ENCODE measurements at places on chromosomes 11 and 22.
A peak's percentile ranks its signal among the peaks of the same experiment; 100 is the strongest.

DNA sequence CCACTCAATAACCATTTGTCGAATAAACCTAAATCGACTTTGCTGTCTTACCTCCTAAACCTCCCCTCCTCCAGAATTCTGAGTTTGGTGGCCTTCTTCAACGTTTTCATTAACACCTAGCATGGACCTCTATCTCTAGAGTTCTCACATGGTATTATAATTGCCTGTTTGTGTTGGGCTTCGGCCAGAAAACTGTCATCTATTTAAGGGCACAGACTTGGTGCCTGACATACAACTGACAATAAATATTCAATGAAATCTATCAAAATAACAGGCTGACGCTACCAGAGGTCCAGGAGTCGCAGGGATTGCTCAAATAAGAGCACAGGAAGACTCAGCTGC is 687 bp downstream of the ALKBH8 start:
- no peak for DNase-seq

GRCh38 chr11:8775734-8776133 is 93.1 kb downstream of the RPL27A start:
- no peak for DNase-seq

DNA sequence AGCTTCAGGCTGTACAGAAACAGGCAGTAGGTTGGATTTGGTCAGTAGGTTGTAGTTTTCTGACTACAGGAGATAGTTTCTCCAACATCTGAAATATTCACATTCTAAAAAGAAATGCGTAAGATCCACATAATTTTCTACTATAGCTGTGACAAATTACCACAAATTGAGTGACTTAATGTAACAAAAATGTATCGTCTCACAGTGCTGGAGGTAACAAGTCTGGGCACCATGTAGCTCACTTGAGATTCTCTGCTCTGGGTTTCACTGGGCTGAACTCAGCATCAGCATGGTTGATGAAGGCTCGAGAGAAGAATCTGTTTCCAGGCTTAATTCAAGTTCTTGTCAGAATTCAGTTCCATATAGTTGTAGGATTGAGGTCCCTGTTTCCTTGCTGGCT is 350.9 kb upstream of the CCDC179 start:
- peak; percentile 18 for DNase-seq

GRCh38 chr11:113880971-113881370 is 5.6 kb upstream of the USP28 start:
- DNase-seq, result no peak

- no peak for DNase-seq
Observed at GRCh38 chr11:20015101-20015500, 145.2 kb downstream of the DBX1 start.

DNA sequence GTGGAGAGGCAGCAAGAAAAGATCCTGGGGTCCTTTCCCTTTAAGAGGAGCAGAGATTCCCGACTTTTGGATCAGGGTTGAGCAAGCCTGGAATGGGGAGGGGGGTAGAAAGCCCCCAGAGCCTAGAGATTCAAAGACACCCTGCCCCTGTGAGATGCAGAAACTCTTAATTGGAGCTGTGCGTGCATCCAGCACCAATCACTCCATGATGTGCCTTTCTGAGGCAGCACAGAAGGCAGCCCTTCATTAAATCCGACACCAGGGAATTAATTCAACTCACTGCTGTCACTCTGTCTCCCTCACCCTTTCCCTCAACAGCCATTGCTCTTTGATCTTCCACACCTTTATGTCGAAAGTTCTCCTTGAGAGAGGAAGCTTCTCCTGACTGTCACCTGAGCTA is 43.0 kb downstream of the DSCAML1 start:
- no peak for DNase-seq

GRCh38 chr11:124745835-124746620 is 6.0 kb downstream of the VSIG2 start:
- no peak for DNase-seq

- DNase-seq, result no peak
Observed at GRCh38 chr22:27159716-27160295, 502.4 kb downstream of the MIAT start.

- DNase-seq, result peak; percentile 18
Observed at GRCh38 chr22:20517422-20517821, 10.0 kb downstream of the MED15 start.

- no peak for DNase-seq
Observed at GRCh38 chr11:117906126-117906525, 23.1 kb downstream of the TMPRSS13 start.

DNA sequence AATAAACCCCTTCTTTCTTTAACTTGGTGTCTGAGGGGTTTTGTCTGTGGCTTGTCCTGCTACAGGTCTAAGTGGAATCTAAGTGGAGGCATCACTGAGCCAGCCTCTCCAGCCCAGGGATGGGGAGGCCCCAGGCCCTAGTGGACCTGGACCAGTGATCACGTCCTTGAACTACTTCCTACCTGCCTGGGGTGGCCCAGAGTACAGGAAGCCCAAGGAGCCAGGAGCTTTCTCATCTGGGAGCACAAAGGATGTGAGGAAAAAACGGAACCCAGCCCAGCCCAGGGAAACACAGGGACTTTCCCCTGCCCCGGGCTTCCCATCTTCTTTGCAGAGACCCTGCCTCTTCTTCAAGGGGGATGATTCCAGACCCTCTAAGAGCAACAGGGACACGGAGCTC is 3.5 kb upstream of the CD5 start:
- no peak for DNase-seq

GRCh38 chr22:40326905-40327735 is 19.2 kb upstream of the ADSL start:
- DNase-seq, result no peak

DNA sequence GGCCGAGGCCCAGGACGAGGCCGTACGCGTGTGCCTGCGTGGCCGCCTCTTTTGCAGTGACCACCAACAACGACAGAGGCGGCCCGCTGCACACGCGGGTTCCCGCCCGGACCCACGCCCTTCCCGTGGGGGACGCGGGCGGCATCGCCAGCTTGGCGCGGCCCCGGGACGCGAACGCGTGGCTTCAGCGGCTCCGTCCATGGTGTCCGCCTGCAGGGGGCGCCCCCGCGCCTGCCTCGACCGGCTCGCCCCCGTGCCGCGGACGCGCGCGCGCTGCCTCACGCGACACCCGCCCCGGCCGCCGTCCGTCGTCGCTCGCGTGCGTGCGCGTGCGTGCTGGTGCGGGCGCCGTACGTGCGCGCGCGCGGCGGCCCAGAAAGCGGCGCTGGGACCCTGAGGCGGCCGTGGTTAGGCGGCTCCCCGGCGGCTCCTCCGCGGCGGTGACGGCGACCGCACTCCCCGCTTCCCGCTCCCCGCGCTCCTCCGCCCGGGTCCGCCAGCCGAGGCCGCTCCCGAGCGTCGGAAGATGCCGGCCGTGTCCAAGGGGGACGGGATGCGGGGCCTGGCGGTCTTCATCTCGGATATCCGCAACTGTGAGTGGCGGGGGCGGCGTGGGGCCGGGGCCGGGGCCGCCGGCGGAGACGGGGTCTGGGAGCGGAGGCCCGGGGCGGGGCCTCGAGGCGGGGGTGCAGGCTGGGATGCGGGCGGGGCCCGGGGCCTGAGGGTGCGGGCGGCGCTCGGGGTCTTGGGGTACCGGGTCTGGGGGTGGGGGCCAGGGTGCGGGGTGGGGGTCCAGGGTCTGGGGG is at the start of gene AP2A2:
Gene AP2A2 (plus strand): TSS at position 375 of the 806 bp plus-strand sequence. CDS start 152 bp downstream, at position 527.
- DNase-seq, result peak; percentile 64

DNA sequence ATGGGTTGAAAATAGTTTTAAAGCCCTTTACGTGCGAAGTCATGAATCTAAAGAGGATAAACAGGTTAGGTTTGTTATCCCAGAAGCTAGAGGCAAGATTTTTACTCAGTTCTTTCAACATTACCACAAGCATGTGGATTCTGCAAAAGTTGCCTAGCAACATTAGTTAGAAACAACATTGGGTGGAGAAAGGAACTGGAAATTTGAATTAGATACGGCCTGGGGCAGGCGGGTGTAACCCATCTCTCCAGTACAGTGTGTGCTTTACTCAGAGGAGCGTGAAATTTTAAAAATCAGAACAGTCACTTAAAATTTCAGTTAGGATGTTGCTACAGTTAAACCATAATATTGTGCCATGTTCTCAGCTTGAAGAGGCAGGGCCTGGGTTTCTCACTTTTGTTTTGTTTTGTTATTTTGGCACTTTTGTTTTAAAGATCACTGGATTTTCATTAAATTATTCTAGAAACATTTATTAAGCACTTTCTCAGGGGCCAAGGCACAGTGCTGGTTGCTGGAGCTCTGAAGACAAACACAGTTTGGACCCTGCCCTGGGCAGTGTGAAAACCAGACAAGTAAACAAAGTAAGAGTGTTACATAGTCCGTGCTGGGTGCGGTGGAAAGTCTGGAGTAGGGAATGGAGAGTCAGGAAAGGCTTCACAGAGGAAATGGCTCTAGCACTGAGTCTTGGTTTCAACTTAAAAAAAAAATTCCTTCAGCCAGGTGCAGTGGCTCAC is 4.4 kb upstream of the WEE1 start:
- peak; percentile 87 for DNase-seq

GRCh38 chr22:39985383-39986035 is 9.2 kb upstream of the FAM83F start:
- DNase-seq, result no peak

DNA sequence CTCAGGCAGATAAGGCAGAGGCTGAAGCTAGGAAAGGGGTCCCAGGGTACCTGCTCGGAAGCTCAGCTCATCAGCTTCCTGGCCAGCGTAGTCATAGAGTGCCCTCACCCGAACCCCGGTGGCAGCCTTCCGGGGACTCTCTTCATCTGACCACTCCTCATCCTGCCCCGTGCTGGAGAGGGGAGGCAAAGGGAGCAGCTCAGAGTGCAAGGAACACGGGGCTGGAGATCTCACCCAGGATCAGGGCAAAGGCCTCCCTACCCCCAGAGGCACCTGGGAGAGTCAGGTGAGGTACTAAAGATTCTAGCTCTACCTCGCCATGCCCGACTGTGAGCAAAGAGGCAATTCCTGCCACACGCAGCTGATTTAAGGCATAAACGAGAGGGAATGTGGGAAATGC is 1.6 kb upstream of the ARFGAP2 start:
- DNase-seq, result no peak

- no peak for DNase-seq
Observed at GRCh38 chr11:116651737-116652237, 121.0 kb downstream of the BUD13 start.

DNA sequence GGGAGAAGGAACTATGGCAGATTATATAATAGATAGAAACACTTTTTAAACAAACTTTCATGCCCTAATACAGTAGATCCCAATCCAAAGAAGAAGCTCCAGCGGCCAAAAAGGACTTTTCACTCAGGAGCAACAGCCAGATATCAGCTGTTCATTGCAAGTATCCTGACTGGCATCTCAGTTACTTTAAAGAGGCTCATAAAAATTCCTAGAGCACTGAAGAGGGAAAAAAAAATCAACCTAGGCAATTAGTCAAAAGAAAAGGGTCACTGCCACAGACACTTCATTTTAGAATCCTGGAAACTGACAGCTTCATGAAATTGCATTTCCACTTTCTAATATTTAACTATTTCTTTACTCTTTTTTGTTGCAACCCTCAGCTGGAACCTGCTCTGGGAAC is 170.6 kb upstream of the SOX6 start:
- DNase-seq, result no peak

GRCh38 chr11:63227521-63228107 is 15.8 kb downstream of the SLC22A25 start:
- no peak for DNase-seq

GRCh38 chr11:96658436-96658835 is 268.6 kb downstream of the JRKL start:
- no peak for DNase-seq

- DNase-seq, result no peak
Observed at GRCh38 chr11:64378335-64378880, 19.4 kb downstream of the RPS6KA4 start.

GRCh38 chr22:49660321-49660720 is 167.4 kb downstream of the BRD1 start:
- DNase-seq, result no peak

DNA sequence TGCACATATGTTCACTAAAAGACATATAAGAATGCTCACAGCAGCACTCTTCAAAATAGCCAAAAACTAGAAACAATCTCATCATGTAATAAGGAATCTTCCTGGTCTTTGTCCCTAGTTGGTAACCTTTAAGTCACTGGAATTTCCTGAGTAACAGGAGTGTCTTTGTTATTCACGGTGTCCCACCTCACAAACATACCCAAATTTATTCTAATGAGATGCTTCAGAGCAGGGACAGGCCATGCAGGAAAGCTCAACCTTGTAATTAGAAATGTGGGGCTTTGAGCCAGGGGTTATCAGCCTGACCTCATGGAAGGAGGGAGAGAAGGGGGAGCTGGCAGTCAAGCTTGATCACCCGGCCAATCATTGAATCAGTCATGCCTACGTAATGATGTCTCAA is 40.3 kb upstream of the NFRKB start:
- no peak for DNase-seq

GRCh38 chr11:48064306-48064705 is 83.9 kb downstream of the PTPRJ start:
- DNase-seq, result peak; percentile 79

DNA sequence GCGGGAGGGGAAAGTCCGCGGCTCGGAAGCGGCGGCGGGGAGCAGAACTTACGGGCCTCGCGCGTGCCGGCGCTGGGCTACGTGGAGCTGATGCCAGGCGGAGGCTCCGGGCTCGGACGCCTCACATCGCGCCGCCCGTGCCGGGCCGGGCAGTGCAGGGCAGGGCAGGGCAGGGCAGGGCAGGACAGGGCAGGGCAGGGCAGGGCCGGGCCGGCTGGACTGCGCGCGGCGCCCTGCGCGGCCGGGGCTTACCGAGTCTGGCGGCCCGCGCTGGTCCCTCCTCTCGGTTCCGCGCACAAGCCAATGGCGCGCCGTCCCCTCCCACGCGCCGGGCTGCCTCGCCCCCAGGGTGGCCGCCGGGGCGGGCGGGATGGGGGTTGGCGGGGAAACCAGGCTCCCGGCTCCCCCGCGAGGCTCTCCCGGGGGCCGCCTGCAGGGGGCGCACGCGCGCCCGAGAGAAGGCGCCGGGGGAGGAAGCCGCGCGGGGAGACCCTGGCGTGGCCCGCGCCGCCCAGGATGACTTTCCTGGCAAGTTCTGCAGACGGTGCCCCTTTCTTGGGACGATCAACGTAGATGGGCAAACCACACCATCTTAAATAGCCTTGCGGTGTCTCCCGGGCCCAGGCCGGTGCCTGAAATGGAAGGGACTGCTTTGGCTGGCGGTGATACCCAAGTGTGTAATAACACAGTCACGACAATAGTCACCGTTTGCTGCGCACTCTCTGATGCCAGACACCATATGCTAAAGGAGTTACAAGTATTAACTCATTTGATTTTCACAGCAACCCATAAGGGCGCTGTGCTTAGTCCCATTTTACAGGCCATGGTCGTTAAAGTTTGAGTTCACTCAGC is at the start of gene TP53I11:
Gene TP53I11 (minus strand): TSS at position 259 of the 852 bp plus-strand sequence. CDS start 12,548 bp downstream, outside the sequence.
- DNase-seq, result peak; percentile 25

- no peak for DNase-seq
Observed at GRCh38 chr11:30605036-30605605, 19.0 kb upstream of the MPPED2 start.

- DNase-seq, result no peak
Observed at GRCh38 chr11:65204646-65205601, 23.2 kb downstream of the CAPN1 start.

- no peak for DNase-seq
Observed at GRCh38 chr11:104432526-104432925, 268.6 kb upstream of the PDGFD start.

- DNase-seq, result no peak
Observed at GRCh38 chr11:5007561-5007960, 12.9 kb downstream of the OR51L1 start.

- DNase-seq, result no peak
Observed at GRCh38 chr11:13294771-13295579, 17.4 kb downstream of the BMAL1 start.

GRCh38 chr11:440065-441042 is 1.5 kb downstream of the ANO9 start:
- no peak for DNase-seq

Measured in brain microvascular endothelial cell (primary cell).